ENCODE measurements at places on chromosomes 6 and 20.

GRCh38 chr6:16618962-16619361 lies 142.3 kb downstream of the ATXN1 start:
- no peak for DNase-seq

GRCh38 chr6:89375427-89376267 lies 23.1 kb upstream of the UBE2J1 start:
- peak; percentile 19 for DNase-seq

- DNase-seq = no peak
These were observed 667.7 kb upstream of the AGPAT4 start for GRCh38 chr6:161941565-161941964.

- DNase-seq = no peak
These were observed 203.0 kb upstream of the TBX18 start for GRCh38 chr6:84967389-84967788.

GRCh38 chr6:33082702-33083101 lies 6.9 kb downstream of the HLA-DPB1 start:
- DNase-seq = no peak

- no peak for DNase-seq
These were observed at the start of gene STXBP5 for GRCh38 chr6:147204060-147204785. STXBP5 (plus strand) TSS chr6:147204417; CDS start chr6:147204533, 116 bp downstream.

GRCh38 chr6:14281811-14282660 lies 164.5 kb downstream of the CD83 start:
- DNase-seq = no peak

DNA sequence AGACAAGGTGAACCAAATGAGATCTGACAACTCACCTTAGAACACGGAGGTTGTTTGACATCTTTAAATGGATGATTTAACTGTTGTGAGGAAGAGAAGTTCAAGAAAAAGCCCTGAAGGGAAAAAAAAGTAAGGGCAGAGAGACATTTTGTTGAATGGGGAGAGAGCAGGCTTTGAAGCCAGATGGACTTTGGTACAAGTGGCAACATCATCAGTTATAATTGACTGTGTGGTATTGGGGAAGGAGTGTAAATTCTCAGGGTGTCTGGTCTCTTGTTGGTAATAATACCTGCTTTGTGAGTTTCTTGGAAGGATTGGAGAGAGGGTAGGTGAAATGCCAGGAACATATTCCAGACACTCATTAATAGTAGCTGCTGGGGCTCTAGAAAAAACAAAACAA lies 21.6 kb downstream of the OGFRL1 start:
- no peak for DNase-seq

DNA sequence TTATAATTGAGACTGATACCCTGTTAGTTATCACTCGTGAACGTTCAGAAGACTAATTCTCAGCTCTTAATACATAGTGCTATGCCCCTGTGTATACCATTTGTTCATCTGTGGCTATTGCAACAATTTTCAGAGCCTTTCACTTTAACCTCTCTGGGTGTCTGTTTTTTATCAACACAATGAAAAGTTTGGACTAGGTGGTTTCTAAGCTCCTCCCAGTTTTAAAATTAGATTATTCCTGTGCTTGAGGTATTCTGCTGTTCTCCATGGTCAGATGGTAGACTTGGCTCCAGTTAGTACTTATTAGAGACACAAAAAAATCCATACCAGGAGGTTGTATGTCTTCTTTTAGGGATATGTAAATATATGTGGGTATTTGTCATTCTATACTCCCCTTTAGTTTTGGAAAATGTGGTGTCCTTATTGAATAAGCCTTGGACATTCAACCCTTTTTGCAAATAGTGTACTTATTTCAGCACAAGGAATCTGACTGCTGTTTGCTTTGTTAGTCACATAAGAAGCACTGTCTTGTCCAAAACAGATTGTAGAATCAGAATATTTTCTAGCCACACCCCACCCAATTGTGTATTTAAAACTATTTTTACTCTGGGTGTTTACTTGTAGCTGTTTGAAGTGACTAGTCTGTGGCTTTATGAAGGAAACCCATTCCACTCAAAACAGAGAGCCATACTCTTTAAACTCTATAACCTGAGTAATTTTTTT lies 2.0 kb upstream of the COL10A1 start:
- no peak for DNase-seq

DNA sequence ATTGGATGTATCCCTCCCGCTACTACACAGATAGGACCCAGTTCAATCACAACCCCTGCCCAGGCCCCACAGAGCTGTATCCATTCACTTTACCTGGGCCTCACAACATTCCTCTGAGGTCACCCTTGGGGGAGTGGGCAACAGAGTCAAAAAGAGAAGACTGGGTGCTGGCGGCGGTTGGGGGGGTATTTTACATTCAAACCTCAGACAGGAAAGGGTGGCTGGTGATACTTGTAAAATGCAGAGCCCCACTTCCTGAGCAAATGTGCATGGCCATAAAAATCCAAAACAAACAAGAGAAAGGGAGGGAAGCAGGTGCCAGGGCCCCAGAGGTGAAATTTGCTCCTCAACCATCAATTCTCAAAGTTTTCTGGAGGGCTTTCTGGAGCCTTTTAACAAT lies 3.5 kb downstream of the LRFN2 start:
- DNase-seq = no peak

GRCh38 chr6:165852676-165853075 lies 189.6 kb upstream of the PDE10A start:
- no peak for DNase-seq

DNA sequence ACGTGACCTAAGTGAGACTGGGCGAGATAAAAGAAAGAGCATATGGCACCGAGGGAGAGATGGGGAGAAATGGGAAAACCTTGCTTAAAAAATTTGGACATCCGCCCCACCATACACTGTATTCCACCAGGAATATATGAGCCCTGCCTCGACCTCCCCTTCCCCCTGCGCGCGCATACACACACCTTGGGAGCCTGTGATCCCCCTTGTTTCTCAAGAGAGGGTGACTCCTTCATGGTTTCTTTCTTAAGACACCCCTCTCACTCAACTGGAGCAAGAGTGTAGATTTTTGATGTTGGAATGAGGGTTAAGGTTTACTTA lies 480 bp downstream of the ABCF1 start:
- DNase-seq = no peak

DNA sequence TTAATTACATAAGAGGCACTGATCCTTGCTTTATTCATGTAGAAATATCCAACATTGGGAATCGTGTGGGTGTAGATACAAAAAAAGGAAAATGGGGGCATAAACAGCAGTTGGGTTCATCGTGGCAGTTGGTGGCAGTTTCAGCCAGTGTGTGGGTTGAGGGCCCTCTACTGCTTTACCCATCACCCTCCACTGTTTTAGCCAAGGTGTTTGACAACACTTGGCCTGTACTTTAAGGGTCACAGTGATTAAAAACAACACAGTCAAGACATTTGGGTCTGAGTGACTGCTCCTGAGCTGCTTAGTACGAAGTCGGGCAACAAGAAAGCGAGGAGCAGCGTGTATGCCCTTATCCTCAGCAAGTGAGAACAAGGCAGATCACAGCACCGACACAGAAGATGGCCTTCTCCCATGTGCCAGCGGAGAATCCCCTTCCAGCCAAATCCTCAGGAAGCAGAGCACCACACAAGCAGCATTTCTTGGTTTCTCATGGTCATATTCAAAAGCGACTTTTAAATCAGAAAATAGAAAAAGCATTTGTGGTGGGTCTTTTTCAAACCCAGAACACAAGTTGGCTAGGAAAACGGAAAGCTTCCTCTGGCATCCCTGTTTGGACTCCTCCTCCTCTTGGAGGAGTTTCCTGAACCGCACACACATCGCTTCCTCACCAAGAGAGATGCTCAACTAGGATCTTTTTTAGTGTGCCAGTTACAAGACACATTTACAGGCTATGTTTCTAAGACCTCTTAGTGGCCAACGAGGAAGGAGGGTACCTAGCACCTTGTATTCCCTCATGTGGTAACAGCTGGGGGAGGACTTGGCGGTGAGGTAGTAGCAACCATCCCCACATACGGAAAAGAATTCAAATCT lies 23.5 kb downstream of the EIF2S2 start:
- no peak for DNase-seq

DNA sequence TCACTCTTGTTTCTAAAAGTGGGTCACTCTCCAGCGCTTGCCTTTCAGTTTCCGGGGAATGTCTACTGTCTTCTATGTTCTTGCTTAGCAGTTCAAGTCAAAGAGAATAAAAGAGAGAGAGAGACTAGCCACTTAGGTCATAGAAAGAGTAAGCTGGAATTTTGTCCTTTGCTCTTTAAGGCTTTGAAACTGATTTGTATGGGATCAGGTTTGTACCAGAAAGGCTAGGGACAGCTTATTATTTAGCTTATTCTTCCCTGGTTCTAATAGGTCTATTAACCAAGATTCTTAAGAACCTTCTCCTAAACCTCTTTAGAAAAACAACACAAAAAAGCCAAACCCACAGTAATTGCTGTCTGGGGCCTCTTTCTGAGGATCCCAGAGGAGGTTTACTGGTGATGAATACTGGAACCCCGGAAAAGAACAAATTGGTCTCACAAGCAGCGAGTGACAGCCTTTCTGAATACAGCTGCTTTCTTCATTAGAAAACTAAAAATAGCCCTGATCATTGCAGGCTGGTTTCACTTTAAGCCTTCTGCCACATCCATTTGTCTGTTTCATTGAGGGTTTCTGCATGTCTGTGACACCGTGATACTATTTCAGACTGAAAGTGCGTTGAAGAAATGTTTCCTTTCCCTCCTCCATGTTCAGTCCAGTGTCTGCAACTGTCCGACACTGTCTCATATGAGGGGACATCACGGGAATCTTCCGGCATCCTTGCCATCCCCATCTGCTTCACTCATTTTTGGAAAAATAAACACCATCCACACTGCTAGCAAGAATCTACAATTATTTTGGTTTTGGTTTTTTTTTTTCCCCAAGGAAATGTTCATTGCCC lies 75.1 kb upstream of the ATXN1 start:
- no peak for DNase-seq

- DNase-seq = no peak
These were observed 108.2 kb downstream of the NRN1 start for GRCh38 chr6:5898563-5898962.

DNA sequence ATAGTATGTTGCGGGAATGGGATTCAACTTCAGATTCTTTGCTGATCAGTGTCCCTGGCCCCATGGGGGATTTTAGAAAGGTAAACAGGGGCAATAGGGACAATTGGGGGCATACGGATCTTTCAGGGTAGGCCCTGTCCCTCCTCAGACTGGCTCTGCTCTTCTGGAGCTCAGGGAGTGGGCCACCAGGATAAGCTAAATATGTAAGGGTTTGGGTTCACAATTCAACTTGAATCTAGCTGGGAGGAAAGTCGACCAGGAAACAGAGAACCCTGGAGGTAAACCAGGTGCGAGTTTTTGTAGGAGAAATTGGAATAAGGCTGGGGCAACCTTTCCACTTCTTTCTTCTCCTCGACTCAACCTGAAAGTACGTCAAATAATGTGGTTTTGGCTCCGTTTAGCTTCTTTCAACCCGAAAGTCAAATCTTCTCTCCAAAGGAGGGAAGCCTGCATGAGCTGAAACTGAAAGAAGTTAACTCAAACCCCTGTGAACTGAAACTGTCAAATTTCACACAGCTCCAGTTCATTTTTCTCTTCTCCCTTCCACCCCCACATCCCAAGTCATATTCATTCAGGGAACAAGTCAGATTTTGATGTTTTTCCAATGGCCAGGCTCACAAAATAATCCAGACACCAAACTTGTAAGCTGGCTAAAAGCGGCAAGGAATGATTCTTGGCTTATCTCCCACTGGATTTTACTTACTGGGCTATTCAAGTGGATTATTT lies 278.2 kb downstream of the CLIC5 start:
- DNase-seq = no peak

All from esophagus squamous epithelium (tissue), 5 donors.